Stimulated activated CD4-positive, alpha-beta T cell treated with anti-CD3 and anti-CD28 coated beads, Interleukin-2, amount 100 ng/mL, for 48 hours (primary cell): ENCODE measurements at places on chromosomes 6 and 20.

GRCh38 chr6:161094955-161095354 lies 103.4 kb downstream of the MAP3K4 start:
- DNase-seq: no peak

GRCh38 chr6:149138699-149139294 lies 178.7 kb upstream of the TAB2 start:
- DNase-seq: no peak

- no peak for DNase-seq
Measured at GRCh38 chr6:44530209-44530909, 142.9 kb downstream of the CDC5L start.

- no peak for DNase-seq
Measured at GRCh38 chr6:75012018-75012417, 193.8 kb downstream of the COL12A1 start.

DNA sequence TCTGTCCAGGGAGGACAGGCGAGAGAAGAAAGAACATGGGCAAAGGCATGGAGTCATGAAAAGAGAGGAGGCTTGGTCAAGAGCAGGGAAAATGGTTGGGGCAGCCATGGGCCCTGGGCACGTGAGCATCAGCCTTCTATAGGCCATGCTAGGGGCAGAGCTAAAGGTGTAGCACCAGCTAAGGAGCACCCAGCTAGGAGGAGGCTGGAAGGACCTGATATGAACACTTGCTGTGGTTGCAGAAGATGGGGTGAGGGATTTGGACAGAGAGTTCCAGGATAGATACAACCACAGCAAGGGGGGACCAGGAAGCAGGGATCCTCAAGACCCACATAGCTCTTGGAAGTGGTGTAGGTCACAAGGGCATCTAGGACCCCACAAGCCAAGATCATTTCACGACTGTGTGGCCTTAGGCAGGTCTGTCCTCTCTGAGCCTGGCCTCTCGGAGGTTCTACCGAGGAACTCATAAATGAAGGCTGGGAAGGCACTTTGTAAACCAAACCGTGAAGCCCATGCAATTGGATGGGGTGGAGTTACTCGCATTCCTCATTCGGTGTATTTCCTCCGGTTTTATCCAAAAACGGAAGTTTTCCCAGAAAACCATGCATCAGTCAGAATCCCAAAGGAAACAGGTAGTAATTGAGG lies 74.0 kb upstream of the TOP1 start:
- no peak for DNase-seq

- no peak for DNase-seq
Measured at GRCh38 chr6:117268924-117269323, 3.6 kb downstream of the VGLL2 start.
